ENCODE measurements at places on chromosomes 5 and 9.

DNA sequence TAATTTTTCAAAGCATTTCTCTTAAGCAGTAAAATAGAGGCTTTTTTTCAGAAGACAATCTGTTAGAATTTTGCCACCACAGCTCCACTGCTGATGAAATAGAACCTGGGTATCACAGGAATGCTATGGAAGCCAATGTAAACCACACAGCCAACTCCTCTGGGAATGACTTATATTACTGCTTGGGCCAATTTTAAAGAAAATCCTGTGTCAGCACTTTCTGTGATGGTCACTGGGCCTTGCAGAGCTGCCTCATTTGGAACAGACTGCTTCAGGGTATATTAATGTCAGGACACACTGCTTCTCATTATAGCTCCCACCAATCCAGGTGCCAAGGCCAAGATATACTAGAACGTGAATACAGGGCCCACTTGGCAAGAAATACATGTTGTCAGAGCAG is 144.1 kb upstream of the ACTBL2 start:
- no peak for DNase-seq

GRCh38 chr9:97880336-97880735 is 27.3 kb downstream of the FOXE1 start:
- no peak for DNase-seq

- DNase-seq, result no peak
These were observed 61.0 kb downstream of the IPPK start for GRCh38 chr9:92608909-92609445.

GRCh38 chr9:101530076-101530711 is 3.5 kb upstream of the RNF20 start:
- DNase-seq, result peak; percentile 72

DNA sequence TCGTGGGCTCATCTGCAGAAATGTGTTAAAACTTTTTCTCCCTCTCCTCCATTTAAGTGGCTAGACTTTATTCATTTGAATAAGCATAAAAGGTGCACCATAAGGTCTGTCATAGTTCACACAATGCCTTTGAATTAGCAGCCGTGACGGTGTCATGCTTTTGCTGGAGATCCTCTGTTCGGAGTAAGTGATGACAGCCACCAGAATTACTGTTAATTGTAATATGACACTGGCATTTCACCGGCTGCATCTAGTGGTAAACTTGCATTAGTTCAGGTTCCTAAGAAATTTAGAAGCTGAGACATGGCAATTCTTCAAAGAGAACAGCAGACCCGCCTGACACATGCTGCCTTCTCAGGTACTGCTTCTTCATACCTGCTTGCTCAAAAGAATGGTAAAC is 241.7 kb downstream of the EBF1 start:
- DNase-seq, result no peak

- DNase-seq, result no peak
These were observed 312.2 kb downstream of the SPOCK1 start for GRCh38 chr5:137186759-137187461.

- no peak for DNase-seq
These were observed 439.0 kb downstream of the ENC1 start for GRCh38 chr5:74201334-74202081.

DNA sequence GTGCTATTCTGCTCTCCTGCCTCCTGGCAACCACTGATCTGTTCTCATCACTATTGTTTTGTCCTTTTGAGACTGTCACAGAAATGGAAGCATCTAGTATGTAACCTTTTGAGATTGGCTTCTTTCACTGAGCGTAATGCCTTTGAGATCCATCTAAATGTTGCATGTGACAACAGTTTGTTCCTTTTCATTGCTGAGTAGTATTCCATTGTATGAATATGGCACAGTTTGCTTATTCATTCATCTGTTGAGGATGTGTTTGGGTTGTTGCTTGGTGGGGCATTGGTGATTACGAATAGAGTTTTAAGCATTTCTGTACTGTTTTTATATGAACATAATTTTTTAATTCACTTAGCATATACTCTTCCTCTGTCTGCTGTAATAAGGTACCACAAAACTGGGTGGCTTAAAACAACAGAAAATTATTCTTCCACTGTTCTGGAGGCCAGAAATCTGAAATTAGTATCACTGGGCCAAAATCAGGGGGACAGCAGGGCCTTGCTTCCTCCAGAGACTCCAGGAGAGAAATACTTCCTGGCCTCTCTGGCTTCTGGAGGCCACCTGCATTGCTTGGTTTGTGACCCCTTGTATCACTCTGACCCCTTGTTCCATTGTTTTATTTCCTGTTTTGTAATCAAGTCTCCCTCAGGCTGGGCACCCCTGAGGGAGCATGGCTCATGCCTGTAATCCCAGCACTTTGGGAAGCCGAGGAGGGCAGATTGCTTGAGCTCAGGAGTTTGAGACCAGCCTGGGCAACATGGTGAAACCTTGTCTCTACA is 53.0 kb downstream of the EXOSC2 start:
- DNase-seq, result no peak

DNA sequence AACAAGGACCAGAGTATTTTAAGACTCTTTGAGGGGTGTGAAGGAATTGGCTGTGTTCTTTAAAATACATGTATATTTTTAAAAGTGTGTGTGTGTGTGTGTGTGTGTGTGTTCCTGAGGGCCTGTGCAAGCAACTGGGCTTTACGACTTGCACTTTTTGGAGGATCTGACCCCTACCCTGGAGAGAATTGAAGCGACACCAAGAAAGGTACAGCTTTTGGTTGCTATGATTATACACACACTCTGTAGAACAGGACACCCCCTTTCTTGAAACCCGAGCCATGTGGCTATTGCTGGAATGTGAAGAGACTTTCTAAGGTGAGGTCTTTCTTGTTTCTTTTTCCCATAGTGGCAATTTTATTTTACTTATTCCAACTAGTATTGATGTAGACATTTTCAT is 988 bp downstream of the SHISAL2B start:
- no peak for DNase-seq

DNA sequence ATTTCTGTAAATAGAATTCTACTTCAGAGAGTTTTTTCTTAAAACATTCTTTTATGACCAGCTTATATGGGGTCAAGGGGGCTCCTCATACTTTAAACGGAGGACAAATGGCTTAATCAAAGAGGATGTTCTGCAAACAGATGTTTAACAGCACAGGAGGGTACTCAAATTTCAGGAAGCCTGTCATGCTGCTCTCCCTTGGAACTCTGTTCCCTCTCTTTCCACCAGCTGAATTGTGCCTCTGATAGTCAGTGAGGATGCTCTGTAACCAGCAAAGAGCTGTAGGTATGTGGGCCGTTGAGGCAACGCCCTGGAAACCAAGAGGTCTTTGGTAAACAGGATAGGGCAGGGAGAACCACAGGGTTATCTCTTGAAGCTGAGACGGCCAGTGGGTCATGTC is 161.1 kb downstream of the C5orf15 start:
- no peak for DNase-seq

GRCh38 chr5:31741496-31741895 is 102.6 kb downstream of the PDZD2 start:
- DNase-seq, result no peak

DNA sequence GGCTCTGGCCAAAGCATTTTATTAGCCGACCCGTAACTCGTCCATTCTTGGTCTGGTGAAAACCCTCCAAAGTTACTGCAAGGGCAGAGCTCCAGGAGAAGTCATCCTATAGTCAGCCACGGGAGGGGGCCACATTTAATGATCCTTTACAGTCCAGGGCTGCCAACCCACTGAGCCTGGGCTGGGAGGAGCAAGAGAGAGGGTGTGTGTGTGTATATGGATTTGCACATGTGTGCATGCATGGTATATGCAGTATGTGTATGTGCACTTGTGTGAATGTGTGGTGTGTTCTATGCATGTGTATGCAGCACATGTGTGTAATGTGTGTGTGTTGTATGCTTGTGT is 4.2 kb upstream of the RASGEF1C start:
- no peak for DNase-seq

GRCh38 chr5:151924564-151925301 is at the start of gene GLRA1:
GLRA1 (minus strand) TSS chr5:151924851; CDS start chr5:151924549, 302 bp downstream.
- no peak for DNase-seq

GRCh38 chr9:79598562-79599345 is 27.0 kb downstream of the TLE4 start:
- no peak for DNase-seq

GRCh38 chr9:70411121-70411929 is 3.1 kb downstream of the KLF9 start:
- no peak for DNase-seq

- DNase-seq, result no peak
These were observed 209.8 kb downstream of the MCTP1 start for GRCh38 chr5:95075111-95075510.

- DNase-seq, result no peak
These were observed 55.2 kb upstream of the IL12B start for GRCh38 chr5:159385536-159385935.

DNA sequence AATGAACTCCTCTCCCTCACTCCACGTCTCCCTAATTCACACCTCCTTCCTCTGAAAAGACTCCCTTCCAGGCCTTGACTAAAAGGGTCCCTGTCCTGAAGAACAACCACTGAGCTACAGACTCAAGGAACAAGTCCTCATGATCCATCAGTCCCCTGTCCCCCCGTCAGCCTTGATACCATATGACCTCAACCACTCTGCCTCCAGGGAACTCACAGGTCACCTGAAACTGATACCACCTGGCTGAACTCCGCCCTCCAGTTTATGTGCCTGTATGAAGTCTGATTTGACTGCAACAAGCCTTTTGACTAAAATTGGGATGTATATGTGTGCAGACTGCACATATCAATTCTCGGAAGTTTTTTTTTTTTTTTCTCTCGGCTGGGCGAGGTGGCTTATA is 88.7 kb downstream of the UGCG start:
- DNase-seq, result no peak

DNA sequence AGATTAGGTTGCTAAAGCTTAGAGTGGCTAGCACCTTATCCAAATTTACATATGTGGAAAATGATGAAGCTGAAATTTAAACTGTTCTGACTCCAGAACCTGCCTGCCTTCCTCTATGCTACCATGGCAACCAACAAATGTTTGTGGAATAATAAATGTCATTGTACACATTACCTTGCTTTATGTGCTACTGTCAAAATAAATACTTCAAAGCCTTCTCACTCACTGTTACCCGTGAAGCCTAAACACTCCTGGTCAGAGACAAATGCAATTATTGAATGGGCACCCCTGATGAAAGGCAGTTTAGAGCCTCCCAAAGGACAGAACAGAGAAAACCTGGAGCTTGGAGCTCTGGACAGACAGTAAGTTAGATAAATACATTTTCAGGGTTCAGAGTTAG is 158.6 kb downstream of the FAM114A2 start:
- DNase-seq, result no peak

DNA sequence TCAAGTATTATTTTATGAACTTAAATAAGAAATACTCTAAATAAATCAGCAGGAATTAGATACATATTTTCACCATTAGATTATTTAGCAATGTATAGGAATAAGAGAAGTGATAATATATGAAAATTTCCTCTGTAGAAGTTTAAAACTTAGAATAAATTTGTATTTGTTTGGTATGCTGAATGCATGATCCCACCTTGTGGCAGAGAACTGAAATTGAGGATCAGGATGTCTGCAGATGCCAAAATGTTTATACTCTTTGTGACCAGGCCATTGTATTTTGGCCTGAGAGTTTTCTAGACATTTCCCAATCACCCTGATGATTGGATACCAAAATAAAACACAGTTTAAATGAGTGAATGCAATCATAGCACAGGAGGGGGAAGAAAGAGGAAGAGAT is 6.3 kb downstream of the TYRP1 start:
- no peak for DNase-seq

DNA sequence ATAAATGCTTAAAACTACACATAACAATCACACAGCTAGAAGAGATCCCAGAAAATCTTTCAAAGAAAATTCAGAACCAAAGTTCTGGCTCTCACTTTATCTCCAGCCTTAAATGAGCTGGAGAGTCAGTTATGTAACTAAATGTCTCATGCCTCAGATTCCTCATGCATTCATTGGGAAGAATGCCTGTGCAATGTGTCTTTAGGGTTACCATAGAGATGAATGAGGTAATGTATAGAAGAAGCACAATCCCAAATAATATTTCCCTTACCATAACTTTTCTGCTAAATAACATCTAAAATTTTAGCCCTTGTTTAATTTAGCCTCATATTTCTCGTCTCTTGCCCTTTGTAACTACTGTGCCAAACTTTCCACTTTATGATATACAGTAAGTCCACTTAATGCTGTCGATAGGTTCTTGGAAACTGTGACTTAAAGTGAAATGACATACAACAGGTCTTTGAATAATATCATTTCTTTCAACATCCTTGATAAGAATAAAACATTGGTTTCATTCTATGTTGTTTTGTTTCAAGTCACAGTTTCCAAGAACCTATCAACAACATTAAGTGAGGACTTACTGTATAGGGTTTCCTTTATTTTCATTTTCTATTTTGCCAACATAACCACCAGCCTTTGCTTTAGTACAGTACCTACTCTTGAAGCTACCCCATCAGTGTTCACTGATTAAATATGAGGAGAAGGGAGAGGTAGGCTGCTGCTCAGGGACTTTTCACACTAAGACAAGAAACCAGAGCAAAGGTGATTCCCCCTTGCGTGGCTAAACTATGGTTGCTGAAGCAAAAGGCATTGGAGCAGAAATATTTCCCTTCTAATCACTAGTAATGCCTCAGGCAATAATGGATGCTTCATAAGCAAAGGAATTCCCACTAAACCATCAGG is 295.7 kb upstream of the PTGER4 start:
- DNase-seq, result no peak

DNA sequence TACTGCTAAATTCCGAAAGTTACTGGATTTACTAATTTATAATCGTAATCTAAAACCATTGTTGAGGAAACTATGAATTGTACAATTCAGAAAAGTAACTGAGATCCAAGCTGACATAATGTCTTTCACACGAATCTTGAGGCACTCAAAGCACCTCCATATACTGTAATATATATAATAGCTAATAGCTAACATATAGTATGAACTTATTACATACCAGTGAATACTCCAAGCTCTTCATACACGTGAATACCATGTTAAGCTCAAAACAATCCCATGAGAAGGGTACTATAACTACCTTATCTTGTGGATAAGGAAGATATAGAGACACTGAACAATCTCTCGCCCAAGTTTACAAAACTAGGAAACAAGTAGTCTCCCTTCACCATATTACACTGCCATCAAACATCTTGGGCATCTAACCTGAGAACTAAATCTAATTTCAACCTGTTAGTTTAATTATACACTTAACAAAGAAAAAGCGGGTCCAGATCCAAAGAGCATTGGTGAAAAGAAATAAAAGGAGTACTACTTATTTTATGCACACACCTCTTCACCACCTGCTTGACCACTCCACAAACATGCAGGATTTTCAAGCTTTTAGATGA is 1.0 kb downstream of the NUDCD2 start:
- DNase-seq, result no peak

- peak; percentile 70 for DNase-seq
These were observed 180.2 kb downstream of the ADCY2 start for GRCh38 chr5:7576023-7576715.

GRCh38 chr5:95237324-95237723 is 47.6 kb downstream of the MCTP1 start:
- DNase-seq, result no peak

GRCh38 chr9:133116346-133117231 is 4.5 kb downstream of the RALGDS start:
- no peak for DNase-seq

DNA sequence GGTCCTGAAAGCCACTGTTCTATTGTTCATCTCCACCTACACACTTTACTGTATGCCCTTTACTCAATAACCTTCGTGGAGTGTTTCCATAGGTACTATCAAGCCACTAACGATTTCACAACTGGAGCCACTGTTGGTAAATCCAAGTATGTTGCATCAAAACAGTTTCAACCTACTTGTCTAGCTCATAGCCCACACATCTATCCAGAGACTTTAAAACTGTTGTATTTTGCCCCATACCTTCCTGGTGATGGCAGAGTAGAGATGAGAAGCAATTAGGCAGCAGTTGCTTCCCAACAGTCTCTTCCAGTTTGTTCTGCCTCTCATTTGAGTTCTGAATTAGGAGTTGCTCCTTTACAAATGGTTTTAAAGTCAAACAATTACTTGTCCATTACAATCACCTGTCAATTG is 607 bp downstream of the FAXDC2 start:
- DNase-seq, result no peak
